ENCODE measurements at places on chromosomes 2 and 18.
A peak's percentile ranks its signal among the peaks of the same experiment; 100 is the strongest.

GRCh38 chr18:13448335-13448795, 229.8 kb downstream of the LDLRAD4 start:
- DNase-seq: no peak

GRCh38 chr2:181106789-181107627, 126.6 kb downstream of the UBE2E3 start:
- peak; percentile 45 for DNase-seq

GRCh38 chr2:12155303-12156051, 409.0 kb downstream of the LPIN1 start:
- peak; percentile 89 for DNase-seq

- no peak for DNase-seq
Observed at GRCh38 chr2:20185176-20186022, 39.5 kb downstream of the SDC1 start.

DNA sequence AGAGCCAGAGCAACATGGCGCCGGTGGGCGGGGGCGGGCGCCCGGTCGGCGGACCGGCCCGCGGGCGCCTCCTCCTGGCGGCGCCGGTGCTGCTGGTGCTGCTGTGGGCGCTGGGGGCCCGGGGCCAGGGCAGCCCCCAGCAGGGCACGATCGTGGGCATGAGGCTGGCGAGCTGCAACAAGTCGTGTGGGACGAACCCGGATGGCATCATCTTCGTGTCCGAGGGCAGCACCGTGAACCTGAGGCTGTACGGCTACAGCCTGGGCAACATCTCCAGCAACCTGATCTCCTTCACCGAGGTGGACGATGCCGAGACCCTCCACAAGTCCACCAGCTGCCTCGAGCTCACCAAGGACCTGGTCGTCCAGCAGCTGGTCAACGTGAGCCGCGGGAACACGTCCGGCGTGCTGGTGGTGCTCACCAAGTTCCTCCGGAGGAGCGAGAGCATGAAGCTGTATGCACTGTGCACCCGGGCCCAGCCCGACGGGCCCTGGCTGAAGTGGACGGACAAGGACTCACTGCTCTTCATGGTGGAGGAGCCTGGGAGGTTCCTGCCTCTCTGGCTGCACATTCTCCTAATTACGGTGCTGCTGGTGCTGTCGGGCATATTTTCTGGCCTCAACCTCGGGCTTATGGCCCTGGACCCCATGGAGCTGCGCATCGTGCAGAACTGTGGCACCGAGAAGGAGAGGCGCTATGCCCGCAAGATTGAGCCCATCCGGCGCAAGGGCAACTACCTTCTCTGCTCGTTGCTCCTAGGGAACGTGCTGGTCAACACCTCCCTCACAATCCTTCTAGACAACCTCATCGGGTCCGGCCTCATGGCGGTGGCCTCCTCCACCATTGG, 507 bp downstream of the CNNM4 start:
- no peak for DNase-seq

DNA sequence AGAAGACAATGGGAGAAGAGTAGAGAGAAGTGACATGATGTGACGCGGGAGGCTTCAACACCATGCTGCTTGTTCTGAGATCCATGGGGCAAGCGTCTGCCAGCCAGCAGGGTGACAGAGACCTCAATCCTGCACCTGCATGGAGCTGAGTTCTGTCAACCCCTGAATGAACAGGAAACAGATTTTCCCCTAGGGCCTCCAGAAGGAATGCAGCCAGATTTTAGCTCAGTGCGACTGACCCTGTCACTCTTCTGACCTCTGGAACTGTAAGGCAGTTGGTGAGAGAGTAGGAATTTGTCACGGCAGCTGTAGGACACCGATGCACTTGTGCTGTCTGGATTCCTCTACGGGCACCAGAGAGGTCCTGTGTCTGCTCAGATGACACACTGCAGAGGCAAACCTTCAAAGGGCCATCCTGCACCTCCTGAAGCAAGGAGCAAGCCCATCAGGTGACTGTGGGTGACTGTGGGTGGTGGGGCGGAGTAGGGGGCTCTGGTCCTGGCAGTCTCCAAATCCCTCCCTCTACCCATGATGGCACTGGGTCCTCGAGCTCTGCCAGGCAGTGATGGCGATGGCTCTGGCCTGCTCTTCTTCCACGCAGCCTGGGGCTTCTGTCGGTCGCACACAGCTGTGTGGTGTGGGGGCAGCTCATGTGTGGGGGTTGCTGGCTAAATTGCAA, 194.3 kb upstream of the TWIST2 start:
- DNase-seq: no peak

DNA sequence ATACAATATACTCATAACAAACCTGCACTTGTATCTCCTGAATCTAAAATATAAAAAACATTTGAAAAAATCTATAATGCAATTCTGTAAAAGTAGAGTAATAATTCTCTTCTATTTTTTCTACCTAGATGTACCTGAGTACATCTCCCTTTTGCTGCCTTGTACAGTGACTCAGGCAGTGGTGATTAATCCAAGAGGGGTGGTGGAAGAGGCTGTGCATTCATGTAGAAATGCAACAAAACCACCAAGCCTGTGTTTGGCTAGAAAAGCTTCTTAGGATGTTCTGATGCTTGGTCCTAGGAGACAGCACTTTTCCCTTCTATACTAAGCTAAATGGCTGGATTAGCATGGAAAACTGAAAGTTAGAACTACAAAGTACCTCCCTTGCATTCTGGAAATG, 245.8 kb downstream of the DPP10 start:
- DNase-seq: no peak

DNA sequence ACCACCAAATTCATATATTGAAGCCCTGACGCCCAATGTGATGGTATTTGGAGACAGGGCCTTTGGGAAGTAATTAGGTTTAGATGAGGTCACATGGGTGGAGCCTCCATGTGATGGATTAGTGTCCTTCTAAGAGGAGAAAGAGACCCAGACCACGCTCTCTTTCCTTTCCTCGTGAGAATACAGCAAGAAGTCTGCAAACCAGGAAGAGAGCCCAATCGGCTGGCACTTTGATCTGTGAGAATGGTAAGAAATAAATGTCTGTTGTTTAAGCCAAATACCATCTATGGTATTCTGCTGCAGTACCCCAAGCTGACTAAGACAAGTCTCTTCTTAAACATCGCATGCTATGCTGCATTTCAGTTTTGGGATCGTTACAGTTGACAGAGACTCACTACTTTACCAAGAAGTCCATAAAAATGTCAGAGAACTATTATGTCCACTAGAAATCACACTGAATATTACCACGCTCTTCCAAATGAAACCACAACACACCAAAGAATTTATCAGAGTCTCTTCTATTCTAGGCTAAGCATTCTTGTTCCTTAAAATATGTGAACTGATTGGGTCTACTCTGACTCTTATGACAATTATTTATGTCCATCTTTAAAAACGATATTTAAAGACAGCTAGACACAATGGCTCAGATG, 48.5 kb downstream of the LPIN2 start:
- DNase-seq: no peak

- no peak for DNase-seq
Observed at GRCh38 chr2:43438342-43438741, 157.5 kb downstream of the THADA start.

DNA sequence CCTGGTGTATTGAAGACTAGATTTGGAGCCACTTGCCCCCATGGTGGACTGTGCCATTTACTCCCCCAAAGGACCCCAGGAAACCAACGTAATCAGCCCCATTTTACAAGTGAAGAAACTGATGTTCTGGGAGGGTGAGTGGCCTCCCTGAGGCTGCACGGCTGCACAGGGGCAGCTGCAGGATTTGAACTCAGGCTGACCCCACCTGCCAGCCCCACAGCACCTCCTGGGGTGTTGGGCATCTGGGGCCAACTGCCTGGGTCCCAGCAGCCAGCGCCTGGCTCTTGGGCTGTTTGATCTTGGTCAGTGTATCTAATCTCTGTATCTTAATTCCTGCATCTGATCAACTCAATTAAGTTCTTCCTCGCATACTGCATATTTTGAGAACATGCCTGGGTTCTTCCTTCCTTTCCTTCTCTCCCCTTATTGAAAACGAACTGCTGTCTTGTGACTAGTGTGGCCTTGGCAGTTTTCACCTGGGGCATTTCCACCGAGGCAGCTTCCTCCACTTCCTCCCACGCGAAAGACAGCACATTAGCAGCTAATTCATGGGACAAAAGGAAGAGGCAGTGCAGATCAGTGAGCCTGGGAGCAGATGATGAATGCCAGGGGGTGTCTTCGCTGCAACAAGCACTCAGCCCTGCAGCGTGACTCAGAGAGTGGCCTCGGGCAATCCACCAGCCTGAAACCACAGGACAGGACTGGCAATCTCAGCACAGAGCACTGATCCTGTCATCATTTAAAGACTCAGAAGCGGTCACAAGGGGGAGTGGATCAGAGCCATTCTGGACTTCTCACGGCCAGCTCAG, 184.1 kb upstream of the RAB12 start:
- no peak for DNase-seq

DNA sequence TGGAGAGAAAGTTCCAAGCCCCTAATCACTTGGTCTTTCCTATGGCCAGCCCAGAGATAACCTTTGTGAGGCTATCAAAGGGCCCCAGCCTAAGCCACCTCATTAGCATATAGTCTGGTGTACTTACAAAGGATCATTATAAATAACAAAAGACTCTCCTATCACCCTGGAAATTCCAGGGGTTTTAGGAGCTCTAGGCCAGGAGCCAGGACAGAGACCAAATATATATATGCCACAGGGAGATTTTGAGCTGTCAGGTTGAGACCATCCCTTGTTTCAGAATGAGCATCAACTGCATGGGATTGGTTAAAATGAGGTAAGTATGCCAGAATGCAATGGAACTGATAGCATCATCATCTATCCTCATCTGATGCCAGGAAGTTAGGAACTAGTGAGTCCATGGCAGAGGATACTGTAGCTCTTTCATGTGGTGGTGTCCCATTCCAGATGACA, 32.1 kb upstream of the CHRNA1 start:
- DNase-seq: no peak

- DNase-seq: no peak
Observed at GRCh38 chr2:167144179-167144898, 256.1 kb downstream of the XIRP2 start.

DNA sequence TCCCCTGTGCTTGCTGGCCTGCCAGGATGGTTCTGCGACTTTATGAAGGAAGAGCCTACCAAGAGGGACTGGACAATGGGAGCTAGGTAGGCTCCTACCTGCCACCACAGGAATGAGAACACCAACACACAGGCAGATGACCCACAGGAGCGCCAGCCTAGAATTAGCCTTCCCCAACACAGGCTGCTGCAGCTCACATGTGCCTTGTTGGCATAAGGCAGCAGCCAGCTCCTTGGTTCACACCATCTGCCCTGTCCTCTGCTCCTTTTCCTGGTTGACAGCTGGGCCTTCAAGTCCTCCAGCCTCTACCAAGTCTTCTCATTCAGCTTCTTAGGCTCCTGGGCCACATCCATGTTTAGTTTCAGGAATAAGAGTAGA, 705.4 kb upstream of the RAB6C start:
- no peak for DNase-seq

DNA sequence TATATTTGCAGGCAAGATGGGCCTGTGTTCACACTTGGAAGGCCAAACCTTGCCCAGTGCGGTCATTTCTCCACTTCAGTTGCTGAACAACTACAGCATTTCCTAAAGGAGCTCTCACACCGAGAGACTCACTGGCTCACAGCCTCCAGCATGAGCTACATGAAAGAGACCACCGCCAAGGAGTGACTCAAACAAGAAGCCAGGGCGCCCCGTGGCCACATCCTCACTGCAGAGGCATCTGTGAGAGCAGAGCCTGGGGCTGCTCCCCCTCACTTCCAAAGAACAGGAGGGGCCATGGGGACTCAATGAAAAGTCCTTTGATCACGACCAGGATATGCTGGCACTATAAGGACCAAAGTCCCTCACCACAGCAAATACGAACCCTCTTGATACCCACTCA, 50.0 kb downstream of the TMEM163 start:
- no peak for DNase-seq

DNA sequence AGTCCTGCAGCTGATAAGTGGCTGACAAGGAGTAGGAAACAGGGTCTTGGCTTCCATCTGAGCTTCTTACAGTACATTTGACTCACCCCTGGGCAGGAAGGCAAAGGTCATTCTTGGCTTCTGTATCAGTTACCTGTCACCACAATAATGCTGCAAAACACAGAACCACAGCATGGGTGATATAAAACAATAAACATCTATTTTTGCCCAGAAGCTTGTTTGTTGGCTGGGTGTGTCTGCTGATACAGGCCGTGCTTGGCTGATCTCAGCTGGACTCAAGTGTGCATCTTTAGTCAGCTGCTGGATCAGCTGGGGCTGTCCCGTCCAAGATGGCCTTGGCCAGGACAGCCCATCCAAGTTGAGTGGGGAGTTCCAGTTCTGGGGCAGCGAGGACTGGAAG, 34.7 kb downstream of the ONECUT2 start:
- DNase-seq: no peak

DNA sequence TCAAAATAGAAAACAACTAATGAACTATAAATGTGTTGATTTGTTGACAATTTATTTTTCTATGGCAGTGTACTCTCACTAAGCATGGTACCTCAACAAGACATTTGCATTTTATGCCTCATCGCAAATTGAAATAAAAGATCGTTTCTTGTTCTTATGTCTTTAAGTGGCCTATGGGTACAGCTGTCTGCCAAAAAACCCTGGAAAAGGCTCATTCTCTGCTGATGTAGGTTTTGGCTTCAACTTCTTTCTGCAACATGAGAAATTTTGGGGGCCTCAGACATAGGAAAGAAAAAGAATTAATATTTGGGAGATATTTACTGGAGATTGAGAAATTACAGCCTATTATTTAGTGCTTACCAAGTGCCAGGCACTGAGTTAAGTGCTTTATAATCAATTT, 205.1 kb upstream of the DPP10 start:
- DNase-seq: no peak

DNA sequence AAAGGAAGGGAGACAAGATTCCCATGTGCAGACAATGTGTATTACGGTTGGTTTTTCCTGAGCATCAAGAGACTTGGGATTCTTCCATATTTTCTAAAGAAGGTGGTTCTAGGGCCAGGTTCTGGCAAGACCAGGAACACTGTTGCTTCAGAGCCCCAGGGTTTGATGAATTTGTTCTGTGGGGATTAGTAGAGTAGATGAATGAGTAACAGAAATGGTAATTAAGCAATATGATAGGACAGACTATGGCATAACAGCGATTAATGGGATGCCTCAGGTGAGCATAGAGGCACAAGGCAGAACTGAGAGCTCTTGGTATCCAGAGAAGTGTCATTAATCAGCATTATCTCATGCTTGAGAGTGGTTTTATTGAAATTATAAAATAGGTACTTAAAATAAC, 82.8 kb upstream of the PNPT1 start:
- no peak for DNase-seq

DNA sequence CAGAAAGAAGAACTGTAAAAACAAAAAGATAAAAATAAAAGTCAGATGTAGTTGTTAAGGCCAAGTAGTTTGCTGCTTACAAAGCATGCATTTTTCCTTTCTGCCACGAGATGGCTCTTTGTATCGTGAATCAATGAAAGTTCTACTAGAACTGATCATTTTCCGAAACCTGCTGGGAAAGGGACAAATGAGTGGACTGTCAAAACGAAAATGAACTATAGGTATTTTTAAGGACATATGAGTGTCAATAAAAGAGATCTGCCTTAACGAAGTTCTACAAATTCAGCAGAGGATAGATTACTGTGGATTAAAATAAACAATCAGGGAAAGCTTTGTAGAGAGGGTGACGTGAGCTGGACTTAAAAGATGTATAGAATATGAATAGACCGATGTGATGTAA, 15.0 kb upstream of the ELOA2 start:
- no peak for DNase-seq

GRCh38 chr2:212752730-212753351, 214.2 kb upstream of the ERBB4 start:
- no peak for DNase-seq

Data from pulmonary artery endothelial cell (primary cell).